Activated T-cell treated with anti-CD3 and anti-CD28 coated beads for 1 hour (primary cell): ENCODE measurements at places on chromosomes 7 and 10.

- DNase-seq, result no peak
Observed at GRCh38 chr10:62130948-62131347, 137.7 kb downstream of the RTKN2 start.

- no peak for DNase-seq
Observed at GRCh38 chr10:20971901-20972300, 74.8 kb upstream of the NEBL start.

GRCh38 chr7:77631820-77632219, 64.4 kb upstream of the RSBN1L start:
- no peak for DNase-seq

- DNase-seq, result no peak
Observed at GRCh38 chr7:157690058-157690832, 353.4 kb downstream of the DNAJB6 start.

GRCh38 chr7:140144821-140145220, 32.0 kb downstream of the KDM7A start:
- no peak for DNase-seq

DNA sequence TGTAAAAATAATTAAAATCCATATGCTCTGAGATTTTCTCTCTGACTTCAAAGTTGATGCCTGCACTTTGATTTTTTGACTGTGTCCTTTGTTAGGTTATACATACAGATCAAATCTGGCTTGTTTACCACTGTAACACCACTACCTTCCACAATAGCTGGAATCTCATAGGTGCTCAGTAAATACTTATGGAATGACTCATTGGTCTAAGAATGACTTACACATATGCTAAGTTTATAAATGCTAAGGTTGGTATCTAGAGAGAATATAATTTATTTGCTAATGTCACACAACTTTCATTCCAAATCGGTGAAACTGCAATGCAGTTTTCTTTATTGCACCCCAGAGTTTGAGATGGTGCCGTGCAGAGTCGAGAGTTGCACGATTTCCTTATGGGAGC, 578.5 kb downstream of the SH2D4B start:
- no peak for DNase-seq

DNA sequence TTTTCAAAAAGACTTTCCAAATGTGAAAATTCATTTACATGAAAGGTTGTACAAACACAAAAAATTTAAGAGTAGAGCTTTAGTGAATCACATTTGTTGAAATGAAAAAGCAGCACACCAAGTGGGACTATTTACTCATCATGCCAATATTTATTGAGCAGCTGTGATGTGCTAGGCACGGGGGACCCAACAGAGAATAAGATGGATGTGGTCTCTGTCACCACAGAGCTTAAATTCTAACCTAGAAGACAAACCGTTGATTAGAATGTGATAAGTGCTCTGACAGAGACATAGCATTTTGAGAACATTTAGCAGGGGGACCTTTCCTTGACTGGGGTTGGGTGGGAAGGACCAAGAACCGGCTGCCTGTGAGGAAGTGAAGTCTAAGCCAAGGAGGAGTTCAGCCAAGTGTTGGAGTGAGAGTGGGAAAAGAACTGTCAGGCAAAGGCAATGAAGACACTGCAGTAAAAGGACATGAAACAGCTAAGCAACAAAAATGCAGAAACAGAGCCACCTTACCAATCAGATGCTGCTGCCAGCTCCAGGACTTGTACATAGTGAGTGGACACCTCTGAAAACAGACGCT, 19.1 kb downstream of the ADAM12 start:
- no peak for DNase-seq

DNA sequence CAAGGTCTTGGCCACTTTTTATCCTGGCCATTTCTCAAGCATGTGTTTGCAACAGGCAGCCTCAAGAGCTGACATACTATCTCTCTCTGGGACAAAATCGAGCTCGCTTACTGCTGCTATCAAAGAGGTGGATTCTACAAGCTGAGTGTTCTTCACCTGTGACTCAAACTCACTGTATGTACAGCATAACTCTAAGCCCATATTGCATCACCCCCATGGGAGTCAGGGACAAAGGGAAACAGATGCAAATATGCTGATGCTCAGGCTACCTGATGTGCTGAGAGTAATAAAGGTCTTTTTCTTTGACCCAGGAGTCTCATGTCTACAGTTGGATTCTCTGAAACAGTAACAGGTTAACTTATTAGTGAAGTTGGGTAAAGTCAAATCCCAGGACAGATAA, 45.2 kb downstream of the PCLO start:
- DNase-seq, result no peak

DNA sequence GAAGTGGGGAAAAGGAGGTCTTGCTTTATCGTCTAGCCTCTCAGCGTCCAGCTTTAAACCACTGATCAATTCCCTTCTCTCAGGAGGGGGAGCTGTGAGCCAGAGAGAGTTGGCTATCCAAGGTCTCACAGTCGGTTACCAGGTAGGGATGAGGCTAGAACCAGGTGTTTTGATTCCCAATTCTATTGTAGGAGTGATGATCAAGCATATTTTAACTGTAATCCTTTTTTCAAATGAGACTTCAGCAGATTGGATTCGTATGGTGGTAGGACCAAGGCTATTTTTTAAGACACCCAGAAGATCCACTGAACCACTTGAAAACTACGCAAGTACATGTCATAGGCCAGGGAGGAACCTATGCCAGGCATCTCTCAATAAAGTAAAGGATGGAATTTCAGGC, 8.4 kb downstream of the MINDY4 start:
- no peak for DNase-seq

DNA sequence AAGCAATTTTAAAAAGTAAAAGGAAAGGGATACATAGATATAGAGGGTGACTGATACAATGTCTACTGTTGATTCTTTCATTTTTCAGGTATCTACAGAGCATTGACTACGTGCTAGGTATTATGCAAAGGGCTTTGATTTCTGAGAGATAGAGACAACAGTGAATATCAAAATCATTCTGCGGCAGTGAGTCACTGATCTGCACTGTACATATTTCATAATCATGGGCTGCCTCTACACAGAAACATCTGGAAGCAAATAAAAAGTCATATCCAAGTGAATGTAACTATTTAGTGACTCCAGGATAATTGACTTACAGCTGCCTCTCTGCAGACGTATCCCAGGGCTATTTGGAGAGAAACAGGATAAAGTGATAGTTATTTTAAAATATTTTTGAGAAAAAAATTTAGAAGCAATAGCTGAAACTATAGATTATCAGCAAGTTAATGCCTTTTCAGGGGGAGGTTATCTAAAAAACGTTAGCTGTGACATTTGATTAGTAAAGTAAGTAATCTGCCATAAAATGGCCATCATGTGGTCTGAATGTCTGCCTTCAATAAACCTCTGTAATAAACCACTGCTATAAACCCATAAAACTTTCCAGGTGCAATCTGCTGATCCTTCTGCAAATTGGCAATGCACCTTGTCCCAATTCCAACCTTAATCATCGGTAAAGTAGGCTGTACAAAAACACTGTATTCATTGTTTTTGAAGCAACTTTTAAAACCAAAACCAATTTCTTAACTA, 43.7 kb downstream of the CPXM2 start:
- no peak for DNase-seq

- no peak for DNase-seq
Observed at GRCh38 chr10:85528318-85528652, 838.3 kb downstream of the GRID1 start.
